Mesenteric fat pad (tissue), 1 donor: ENCODE measurements at places on chromosomes 5 and 9. TPM values are rescaled to one million over a fixed set of nuclear protein-coding genes. Genes with fewer than 3 reads are reported as not detected.

DNA sequence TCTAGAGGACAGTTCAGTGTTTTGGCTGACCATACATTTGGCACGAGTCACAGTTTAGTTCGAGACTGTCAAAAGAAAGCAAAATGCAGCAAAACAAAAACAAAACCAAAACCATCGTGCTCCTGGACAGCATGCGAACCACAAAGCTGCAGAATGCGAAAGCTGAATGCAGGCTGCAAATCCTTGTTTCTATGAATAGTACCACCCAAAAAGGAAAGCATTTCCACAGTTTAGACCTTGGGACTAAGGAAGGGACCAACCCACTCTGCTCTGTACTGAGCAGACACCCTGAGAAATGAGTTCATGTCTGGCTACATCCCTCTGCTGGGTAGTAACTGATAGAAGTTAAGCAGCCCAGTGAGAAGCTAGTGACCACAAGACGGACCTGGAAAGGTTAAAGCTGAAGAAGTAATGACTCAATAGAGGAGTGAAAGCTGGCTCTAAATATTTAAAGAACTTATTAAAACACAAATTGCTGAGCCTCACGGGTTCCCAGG lies 3.9 kb downstream of the GCNT4 start:
- no peak for DNase-seq

DNA sequence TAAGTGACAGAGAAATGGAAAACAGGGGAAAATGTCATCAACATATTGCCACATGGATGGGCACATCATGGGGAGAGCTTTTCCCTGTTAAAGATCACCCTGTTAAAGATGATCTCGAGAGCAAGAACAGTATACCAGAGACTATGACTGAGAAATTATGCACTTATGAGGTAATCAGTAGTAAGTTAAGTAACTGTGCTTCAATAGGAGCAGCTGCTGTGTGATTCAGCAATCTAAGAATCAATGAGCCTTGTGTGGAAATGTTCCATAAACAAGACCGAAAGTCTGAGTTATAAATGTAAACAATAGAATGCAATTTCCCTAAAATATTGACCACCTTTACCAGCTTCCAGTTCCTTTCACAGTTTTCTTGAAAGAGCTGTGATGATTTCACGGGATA lies 582.3 kb downstream of the CAAP1 start:
- no peak for DNase-seq

GRCh38 chr5:59088546-59088945 lies 505.7 kb downstream of the RAB3C start:
- DNase-seq: no peak

- no peak for DNase-seq
These were observed 55.3 kb downstream of the BARX1 start for GRCh38 chr9:93899609-93900435.

DNA sequence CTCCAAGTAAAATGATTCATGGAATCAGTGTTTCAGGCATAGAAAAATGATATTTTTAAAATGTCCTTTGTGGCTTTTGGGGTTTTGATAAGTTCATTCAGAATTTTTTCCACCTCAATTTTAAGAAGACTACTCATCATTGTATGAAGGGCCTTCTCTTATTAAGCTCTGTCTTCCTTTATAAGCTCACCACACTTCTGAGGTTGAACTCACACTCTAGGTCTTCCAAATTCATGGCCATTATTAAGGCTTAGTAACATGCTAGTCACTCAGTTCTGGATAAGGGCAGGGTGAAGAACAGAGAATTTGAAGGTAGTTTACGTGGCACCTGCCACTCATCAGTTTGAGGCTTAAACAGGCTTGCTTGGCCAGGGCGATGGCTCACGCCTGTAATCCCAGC lies 4.2 kb downstream of the MELK start:
- no peak for DNase-seq

The SLC25A25 gene
- total RNA-seq: 89.5 TPM

- no peak for DNase-seq
These were observed 705.6 kb downstream of the SEMA5A start for GRCh38 chr5:8840237-8840636.

- DNase-seq: no peak
These were observed 1.0 kb downstream of the AQP3 start for GRCh38 chr9:33446240-33446945.
